ENCODE measurements at places on chromosomes 4 and X. TPM values are rescaled to one million over a fixed set of nuclear protein-coding genes. Genes with fewer than 3 reads are reported as not detected.

Gene FAM156A
- total RNA-seq, result 14.7 TPM

Gene TAF7L
- 2.5 TPM for total RNA-seq

Gene TMEM47
- total RNA-seq, result 44.7 TPM

GRCh38 chrX:65668377-65669310 is 1.2 kb downstream of the MSN start:
- no peaks in the 10 kb centered on the region for H3K36me3 ChIP-seq
- DNase-seq, result no peak
- H3K27me3 ChIP-seq, result no peaks in the 10 kb centered on the region
- H3K27ac ChIP-seq, result peak overlapping the region; percentile 98
- peaks cover 35% of the 10 kb centered on the region for H3K4me1 ChIP-seq
- peak overlapping the region; percentile 76 for H3K4me3 ChIP-seq

DNA sequence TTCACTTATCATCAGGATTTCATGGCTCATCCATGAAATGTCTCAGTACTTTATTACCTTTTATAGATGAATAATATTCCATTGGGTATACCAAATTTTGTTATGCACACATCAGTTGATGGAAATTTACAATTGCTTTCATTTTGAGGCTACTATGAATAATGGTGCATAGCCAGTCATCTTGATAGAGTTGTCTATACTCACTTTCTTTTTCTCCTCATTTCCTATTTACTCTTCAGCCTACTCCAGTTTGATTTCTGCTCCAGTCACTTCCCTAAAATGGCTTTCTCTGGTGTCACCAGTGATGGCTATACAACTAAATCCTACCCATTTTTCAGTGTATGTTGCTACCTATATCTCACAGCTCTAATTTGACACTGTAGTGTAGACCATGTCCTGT is 743.5 kb upstream of the MAGEB2 start:
- H3K4me1 ChIP-seq, result no peaks in the 10 kb centered on the region
- DNase-seq, result no peak
- no peaks in the 10 kb centered on the region for H3K27me3 ChIP-seq
- no peak overlapping the region for H3K27ac ChIP-seq
- no peaks in the 10 kb centered on the region for H3K36me3 ChIP-seq

DNA sequence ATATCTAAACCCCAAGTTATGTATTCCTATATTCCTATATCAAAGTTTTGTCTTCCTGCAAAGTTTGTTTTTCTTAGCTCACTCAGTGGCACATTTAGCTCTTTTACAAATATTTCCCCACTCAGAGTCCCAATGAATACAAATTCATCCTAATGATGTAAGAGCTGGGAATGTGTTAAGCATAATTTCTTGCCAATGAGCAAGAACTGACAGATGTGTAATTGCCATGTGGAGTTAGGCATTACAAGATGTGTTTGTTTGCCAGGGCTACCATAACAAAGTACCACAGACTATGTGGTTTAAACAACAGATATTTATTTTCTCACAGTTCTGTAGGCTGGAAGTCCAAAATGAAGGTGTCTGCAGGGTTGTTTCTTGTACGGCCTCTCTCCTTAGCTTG is 302.1 kb downstream of the KCTD8 start:
- no peak overlapping the region for H3K4me3 ChIP-seq
- no peak for DNase-seq
- H3K36me3 ChIP-seq, result no peaks in the 10 kb centered on the region
- H3K27me3 ChIP-seq, result no peaks in the 10 kb centered on the region

DNA sequence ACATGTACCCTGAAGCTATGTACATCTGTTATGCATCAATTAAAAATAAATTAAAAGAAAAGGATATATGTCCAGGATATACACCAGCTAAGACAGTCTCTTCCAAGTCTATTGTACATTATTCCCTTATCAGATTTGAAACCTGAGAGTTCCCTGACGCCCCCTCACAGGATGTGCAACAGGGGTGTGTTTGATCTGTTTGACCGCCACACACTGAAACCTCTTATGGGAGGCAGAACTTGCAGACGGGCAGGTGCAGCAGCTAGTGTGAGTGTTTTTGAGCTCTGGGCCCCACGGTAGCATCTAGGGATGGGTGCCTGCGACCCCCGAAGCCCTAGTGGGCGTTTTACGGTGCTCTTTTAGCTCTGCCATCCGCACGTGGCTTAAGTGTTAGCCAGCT is 4.7 kb downstream of the XG start:
- H3K4me3 ChIP-seq, result no peak overlapping the region
- no peaks in the 10 kb centered on the region for H3K27me3 ChIP-seq
- H3K27ac ChIP-seq, result no peak overlapping the region
- no peaks in the 10 kb centered on the region for H3K36me3 ChIP-seq
- DNase-seq, result no peak

DNA sequence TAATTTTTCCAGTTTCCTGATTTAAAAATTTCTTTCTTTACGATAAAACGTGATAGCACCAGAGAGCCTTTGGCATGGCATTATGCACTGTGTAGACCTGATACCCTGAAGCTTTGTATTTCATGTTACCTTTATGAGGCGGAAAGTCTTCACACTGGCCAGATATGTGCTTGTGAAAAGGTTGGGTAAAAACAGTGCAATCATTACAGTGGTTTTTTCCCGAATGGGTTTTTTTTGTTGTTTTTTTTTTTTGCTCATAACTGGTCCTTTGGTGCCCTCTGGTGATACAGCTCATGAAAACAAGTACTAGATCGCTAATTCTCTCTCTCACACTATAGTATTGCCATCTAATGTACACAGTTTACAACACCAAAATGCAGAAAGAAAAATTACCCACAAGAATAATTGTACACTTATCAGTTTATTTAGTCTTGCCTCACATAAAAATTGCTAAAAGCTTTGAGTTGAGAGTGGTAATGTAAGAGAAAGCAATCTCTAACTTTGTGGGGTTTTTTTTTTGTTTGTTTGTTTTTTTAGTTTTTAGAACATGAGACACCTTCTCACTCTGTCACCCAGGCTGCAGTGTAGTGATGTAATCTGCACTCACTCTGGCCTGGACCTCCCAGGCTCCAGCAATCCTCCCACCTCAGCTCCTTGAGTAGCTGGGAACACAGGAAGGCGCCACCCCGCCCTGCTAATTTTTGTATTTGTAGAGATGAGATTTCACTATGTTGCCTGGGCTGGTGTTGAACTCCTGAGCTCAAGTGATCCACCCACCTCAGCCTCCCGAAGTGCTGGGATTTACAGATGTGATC is 21.3 kb downstream of the SPCS3 start:
- peaks cover 4% of the 10 kb centered on the region for H3K36me3 ChIP-seq
- peaks cover 21% of the 10 kb centered on the region for H3K4me1 ChIP-seq
- no peak overlapping the region for H3K27ac ChIP-seq
- no peaks in the 10 kb centered on the region for H3K27me3 ChIP-seq
- DNase-seq, result no peak
- H3K4me3 ChIP-seq, result no peak overlapping the region

- no peaks in the 10 kb centered on the region for H3K4me1 ChIP-seq
- no peaks in the 10 kb centered on the region for H3K36me3 ChIP-seq
- DNase-seq, result no peak
- no peak overlapping the region for H3K27ac ChIP-seq
Measured at GRCh38 chr4:165621983-165622382, 243.2 kb downstream of the CPE start.

DNA sequence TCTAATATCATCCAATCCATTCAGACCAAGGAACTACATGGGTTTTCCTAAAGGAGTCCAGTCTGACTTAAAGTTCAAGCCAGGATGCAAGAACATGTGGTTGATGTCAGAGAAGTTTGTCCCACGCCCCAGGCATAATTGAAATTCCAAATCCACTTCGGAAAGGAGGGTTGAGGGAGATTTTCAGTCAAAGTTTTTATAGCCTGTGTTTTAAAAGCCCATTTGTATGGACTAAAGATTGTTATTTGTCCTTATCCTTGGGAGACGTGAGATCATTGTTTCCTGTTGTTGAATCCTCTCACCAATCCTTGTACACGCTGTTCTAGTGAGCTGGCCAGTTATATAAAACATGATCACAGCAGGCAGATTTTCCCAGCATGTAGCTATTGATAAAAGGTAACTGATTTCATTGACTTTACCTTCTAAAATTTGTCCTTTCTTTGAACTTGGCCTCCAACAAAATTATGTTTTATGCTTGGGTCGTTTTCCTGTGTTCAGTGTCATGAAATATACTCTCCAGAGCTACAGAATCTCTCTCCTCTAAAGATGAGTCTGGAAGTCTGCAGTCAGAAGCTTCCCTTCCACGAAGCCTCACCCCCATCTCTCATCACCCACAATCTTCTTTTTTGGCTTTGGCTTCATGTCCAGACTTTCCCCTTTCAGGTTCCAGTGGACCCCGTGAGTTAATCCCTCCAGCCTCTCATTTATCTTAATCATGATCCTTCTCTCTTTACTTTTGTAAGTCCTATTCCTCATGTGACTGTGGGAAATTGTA is 92.9 kb downstream of the ATP10D start:
- H3K27ac ChIP-seq, result peak overlapping the region; percentile 83
- peaks cover 15% of the 10 kb centered on the region for H3K4me1 ChIP-seq
- H3K4me3 ChIP-seq, result no peak overlapping the region
- no peaks in the 10 kb centered on the region for H3K36me3 ChIP-seq
- no peak for DNase-seq

GRCh38 chr4:176185051-176185450 is 10.3 kb downstream of the SPATA4 start:
- H3K27me3 ChIP-seq, result no peaks in the 10 kb centered on the region
- H3K27ac ChIP-seq, result no peak overlapping the region
- H3K4me3 ChIP-seq, result no peak overlapping the region
- no peaks in the 10 kb centered on the region for H3K36me3 ChIP-seq
- no peak for DNase-seq

All from vagina (tissue), 2 donors.